Fibroblast of skin of right quadriceps (primary cell): ENCODE measurements at places on chromosomes 3 and 15.
A peak's percentile ranks its signal among the peaks of the same experiment; 100 is the strongest.

GRCh38 chr3:52615166-52615565 is 70.5 kb downstream of the PBRM1 start:
- DNase-seq, result no peak

DNA sequence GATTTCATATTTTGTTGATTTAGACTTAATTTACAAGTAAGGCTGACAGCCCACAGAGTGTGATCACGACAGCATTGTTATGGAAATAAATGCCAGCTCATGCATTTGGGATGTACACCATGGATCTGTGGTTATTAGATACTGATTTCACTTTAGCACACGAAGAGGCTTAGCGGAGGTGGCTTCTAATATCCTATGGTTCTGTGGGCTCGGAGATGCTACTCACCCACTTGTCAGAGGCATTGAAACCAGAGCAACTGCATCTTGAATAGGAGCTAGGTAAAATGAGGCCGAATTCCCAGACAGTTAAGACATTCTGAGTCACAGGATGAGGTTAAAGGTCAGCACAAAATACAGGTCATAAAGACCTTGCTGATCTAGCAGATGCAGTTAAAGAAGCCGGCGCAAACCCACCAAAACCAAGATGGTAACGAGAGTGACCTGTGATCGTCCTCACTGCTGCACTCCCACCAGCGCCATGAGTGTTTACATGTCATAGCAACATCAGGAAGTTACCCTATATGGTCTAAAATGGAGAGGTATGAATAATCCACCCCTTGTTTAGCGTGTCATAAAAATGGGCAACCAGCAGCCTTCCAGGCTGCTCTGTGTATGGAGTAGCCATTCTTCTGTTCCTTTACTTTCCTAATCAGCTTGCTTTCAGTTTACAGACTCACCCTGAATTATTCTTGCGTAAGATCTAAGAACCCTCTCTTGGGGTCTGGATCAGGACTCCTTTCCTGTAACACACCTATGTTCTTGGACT is 117.5 kb downstream of the PGPEP1L start:
- peak; percentile 98 for DNase-seq

DNA sequence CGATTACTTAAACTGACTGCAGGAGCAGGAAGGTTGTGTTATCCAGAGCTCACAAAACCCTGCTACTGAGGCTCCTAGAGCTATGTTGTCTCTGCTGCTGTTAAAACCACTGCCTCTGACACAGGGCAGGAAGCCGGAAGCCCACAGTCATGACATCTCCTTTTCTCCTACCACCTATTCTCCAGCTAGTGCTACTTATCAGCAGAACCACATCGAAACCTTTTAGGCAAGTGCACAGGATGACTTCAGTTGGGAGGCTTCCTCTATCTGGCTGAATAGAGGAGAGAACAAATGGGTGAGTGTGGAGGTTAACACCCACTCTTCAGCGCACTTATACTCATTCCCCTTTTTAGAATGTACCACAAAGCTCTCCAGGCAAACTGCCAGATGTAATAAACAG is 638.0 kb downstream of the OTOL1 start:
- DNase-seq, result peak; percentile 13

- no peak for DNase-seq
Measured at GRCh38 chr3:58329150-58329921, 3.4 kb upstream of the PXK start.

DNA sequence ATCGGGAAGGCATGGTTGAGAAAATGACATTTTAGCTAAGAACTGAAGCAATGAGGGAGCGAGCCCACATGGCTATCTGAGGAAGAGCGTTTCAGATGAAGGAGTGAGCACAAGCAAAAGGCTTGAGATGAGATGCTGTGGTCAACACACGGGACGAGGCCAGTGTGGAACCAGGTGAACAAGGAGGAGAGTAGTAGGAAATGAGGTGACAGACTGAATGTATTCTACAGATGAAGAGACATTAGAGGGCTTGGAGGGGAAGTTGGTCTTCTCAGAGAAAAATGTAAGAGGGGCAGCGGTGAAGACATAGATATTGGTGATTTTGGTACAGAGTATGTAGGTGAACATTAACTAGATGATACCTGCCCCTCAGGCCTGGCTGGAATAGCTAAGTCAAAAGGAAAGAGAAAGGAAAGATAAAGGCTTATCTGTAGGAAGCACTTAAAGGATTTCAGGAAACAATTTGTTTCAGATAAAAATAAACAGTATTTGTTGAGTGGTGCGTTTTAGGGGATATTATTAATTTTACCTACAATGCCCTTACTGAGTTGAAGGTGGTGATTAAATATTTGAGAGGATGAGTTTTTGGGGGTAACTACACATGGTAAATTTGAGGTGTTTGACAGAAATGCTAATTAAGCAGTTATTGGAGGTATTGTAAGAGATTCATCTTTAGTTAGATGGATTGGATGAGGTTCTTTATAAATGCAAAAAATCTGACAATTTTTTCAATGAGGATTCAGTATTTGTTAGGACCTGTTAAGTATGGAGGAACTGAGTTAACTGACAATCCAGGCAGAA is 57.0 kb downstream of the SLTM start:
- no peak for DNase-seq

- DNase-seq, result no peak
Measured at GRCh38 chr15:100650685-100651084, 48.3 kb downstream of the ASB7 start.

DNA sequence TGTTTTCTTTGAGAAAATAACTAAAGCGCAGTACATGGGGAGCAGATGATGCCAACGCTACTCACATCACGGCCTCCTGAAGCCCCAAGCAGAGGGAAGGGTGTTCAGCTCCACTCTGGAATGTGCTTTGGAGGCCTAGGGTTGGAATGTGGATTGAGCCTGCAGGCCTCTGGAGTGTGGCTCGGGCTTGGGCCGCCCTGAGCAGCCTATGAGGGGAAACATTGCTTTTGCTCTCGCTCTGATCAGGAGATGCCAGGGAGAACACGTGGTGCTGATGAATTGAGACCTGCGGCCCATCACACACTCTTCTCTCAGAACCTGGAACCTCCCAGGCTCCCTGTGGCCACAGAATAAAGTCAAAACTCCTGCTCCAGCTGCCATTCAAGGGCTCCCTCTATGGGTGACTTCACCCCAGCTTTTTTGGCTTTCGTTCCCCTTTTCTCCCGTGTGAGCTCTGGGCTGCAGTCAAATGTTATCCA is 23.3 kb downstream of the CCDC13 start:
- DNase-seq, result peak; percentile 7

- DNase-seq, result no peak
Measured at GRCh38 chr15:56910801-56911200, 7.6 kb upstream of the TCF12 start.

- DNase-seq, result no peak
Measured at GRCh38 chr3:40502034-40502433, 3.8 kb upstream of the ZNF620 start.

DNA sequence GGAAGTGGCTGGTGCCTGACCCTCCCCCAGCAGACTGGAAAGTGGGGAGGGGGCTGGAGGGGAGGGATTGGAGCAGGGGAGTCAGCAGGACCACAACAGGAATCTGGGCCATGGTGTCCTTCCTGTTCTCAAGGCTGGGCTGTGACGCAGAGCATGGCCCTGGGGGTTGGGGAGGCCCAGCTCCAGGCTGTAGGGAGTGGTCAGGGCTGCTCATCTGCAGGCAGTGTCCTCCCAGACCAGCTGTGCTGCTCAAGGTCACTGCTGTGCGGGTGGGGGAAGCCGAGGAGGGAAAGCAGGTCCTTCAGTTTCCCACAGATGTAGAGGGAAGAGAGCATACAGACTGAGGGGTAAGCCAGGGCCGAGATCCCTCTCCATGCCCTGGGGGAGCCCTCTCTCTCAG is 40.7 kb downstream of the CYP11A1 start:
- DNase-seq, result no peak

DNA sequence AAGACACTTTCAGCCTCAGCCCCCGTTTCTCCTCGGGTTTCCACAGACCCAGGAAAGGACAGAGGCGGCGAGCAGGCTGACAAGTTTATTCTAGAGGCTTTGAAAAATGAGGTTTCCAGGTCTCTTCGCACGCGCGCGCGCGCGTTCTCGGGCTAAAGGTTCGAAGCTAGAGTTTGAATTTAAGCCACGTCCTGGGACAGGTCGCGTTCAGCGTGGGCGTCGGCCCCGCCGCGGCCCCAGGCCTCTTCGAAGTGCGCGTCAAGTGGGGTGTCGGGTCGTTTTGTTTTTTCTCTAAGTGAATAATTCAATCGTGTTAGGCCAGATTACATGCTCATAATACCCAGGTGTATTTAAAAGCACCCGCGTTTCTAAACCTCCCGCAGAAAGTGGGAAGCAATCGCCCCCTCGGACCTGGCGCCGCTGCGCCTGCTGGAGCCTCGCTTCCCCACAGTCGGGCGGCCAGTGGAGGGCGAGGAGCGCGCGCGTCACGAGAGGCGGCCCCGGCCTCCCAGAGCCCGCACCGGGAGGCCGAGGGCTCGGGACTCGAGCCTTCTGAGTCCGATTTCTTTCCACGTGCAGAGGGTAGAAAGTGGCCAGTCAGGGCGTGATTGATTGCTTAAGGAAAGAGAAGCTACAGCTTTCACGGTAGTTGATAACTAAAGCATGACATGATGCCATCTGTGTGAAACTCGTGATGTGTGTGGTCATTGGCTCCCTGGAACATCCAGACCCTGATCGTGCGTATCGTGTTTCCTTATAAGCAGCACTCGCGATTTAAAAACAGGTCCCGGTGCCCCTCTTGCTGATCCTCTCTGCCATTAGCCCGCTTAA is 15.8 kb upstream of the SOX2 start:
- no peak for DNase-seq

- peak; percentile 32 for DNase-seq
Measured at GRCh38 chr15:90086868-90087268, 15.4 kb downstream of the IDH2 start.

DNA sequence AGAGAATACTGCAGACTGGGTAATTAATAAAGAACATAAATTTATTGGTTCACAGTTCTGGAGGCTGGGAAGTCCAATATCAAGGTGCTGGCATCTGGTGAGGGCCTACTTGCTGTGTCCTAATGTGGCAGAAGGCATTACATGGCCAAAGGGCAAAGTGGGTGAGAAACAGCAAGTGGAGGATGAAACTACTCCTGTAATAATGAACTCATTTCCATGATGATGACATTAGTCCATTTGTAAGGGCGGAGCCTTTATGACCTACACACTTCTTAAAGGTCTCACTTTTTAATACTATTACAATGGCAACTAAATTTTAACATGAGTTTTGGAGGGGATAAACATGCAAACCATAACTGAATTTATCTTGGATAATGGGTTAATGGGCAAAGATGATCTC is 139.6 kb upstream of the SGO1 start:
- DNase-seq, result no peak

DNA sequence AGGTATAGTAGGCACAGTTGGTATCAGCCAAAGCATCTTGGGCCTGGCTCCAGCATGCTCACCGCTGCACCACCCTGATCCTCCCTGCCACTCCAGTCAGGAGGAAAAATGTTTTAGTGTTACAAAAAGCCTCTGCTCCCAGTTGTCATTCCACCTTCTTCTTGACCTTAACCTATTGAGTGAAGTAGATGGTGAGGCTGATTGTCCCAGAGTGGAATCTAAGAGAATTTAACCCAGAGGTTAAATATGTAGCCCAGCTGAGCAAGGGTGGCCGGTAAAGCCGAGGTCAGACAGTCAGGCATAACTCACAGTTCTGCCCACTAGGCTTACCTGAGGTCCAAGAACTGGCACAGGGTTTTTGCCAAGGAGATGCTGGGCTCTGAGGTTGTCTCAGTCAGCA is 30.7 kb upstream of the TNIK start:
- no peak for DNase-seq

DNA sequence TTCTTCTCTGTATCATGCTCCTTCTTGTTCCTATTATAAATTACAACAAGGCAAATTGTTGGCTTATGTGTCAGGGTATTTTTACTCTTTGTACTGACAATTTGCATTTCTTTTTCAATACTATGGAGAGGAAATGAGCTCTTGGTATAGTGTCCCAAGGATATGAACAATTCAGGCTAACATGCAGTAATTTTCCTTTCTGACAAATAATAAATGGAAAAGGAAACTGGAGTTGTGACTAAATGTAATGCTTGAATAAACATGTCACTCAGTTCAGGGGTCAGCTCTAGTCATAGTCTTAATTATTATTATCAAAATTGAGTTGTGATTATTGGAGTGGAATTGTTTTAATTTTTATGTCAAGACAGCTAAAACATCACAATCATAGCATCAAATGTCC is 256.0 kb upstream of the ZPLD1 start:
- no peak for DNase-seq

DNA sequence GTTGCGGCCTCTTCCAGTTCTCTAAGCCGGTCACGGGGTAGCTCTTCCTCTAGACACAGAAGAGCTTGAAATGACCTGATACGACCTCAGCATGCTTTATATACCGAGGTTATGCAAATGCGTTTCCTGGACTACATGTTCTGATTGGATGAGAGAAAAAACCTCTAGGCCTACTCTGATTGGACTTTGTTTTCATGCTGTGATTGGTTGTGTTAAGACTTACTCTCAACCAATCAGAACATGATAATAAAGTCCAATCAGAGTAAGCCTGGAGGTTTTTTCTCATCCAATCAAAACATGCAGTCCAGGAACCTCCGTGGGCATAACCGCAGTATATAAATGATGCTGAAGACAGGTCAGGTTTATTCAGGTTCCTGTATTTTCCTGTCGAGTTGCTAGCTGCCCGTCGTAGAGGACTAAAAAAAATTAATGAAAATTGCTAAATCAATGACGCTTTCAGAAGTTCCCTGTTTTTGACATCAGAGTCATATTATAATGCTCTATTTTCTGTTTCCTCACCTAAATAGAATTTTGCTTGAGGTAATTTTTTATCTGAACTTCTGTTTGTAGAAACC is 177.4 kb downstream of the POTEB3 start:
- DNase-seq, result no peak

- DNase-seq, result no peak
Measured at GRCh38 chr15:85543741-85544155, 163.3 kb downstream of the AKAP13 start.

DNA sequence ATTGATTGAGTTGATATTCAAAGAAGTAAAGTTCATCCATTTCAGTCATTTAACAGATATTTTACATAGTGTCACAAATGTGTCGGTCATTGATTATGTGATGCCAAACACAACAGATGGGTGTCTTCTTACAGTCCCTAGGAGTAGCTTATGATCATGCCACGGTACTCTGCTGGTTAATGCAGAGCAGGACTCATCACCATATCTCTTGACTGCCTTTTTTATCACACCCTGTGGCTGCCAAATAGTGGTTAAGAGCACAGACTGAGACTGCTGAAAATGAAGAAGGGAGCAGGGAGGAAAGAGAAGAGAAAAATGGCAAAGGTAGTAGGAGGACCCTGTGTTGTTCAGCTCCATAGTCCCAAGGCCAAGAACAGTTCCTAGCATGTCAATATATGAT is 12.8 kb upstream of the TIMMDC1 start:
- DNase-seq, result no peak

DNA sequence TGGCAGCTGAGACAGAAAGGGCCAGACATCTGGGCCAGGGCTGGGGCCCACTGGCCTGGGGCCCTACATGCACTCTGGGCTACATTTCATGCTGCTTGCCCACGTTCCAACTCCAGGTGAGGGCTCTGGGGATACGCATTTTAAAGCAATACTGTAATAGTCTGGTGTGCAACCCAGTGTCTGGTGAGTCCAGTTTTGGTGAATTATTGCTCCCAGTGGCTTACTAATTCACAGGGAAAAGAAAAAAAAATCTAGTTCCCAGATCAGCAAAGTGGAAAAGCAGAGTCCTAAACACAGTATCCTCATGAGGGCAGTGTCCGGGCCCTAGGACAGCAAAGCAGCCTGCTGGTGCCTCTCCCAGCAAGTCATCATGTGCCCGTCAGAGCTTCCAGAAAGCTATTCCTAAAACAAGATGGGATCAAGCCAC is 82.4 kb downstream of the CCNL1 start:
- DNase-seq, result no peak
